ENCODE measurements at places on chromosomes 6 and 20.

GRCh38 chr6:106804346-106805335 lies 169.9 kb downstream of the CD24 start:
- DNase-seq = no peak

DNA sequence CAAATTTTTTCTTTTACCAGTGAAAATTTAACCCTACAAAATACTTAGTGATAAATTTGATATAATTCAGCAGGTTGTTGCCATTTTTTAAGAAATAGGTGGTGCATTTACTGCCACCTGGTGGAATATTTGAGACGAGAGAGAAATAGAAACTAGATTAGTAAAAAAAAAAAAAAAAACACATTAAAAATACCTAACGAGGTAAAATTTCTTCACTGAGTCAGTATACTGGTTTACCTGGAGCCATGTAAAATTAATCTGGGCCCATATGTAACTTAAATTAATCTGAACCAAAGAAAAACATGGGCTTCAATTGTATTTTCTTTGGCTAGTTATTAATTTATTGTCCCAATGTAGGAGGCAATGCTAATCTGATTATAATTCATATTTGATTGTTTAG lies 520.8 kb downstream of the EPM2A start:
- no peak for DNase-seq

- no peak for DNase-seq
Measured at GRCh38 chr6:37685261-37685660, 12.4 kb downstream of the MDGA1 start.

- peak; percentile 66 for DNase-seq
Measured at GRCh38 chr6:11202513-11203305, 29.8 kb downstream of the NEDD9 start.

DNA sequence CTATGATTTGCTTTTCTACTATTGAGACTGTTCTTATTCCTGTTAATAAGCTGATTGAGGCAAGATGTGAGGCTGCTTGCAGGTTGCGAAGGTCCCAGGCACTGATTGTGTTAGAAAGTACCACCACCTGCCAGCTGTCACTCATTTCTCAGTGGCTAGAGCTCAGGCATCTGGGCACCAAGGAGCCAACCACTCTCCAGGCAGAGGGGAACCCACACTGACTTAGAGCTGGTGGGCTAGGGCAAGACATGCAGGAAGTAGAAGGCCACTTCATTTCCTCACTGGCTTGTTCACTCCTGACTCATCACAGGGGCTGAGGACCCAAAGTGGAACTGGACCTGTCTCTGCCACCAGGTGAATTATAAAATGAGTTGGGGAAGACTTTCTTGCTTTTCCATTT lies 7.8 kb upstream of the DLL1 start:
- DNase-seq = no peak

DNA sequence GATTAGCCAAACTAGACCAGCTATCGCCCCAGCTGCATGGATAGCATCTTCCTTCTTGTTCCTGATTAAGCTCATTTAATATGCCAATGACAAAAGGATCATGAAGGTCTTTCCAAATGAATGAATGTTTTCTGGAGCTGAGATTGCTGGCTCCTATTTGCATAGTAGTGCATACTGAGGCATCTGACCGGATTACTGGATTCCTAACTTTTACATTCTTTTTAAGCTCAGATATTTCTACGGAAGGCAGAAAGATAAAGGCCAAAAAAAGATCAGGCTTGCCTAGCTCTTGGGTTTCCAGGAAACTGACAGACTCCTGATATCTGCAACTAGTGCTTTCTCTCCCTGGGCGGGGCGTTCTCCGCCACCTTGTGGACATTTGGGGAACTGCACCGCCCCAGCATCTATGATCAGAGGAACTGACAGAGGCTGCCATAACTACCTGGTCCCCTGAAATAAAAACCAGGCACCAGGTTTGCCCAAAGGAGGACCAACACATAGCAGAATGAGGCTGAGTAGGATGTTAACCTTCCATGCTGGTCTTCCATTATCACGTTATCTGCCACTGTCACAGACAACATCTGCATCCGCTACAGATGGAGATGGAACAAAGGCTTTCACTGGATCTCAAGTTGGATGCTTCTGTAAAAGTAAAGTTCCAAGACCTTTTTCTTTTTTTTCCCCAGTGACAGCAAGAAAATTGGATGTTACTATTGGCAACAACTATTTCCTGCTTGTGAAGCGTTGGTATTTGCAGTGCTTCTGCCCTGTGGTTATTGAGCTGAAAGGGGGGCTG lies 33.2 kb downstream of the NT5E start:
- peak; percentile 59 for DNase-seq

GRCh38 chr6:105619971-105620741 lies 217.3 kb upstream of the PREP start:
- DNase-seq = no peak

GRCh38 chr6:134374491-134375219 lies 56.7 kb upstream of the SGK1 start:
- DNase-seq = no peak

GRCh38 chr20:6434131-6434530 lies 311.3 kb upstream of the FERMT1 start:
- DNase-seq = no peak

DNA sequence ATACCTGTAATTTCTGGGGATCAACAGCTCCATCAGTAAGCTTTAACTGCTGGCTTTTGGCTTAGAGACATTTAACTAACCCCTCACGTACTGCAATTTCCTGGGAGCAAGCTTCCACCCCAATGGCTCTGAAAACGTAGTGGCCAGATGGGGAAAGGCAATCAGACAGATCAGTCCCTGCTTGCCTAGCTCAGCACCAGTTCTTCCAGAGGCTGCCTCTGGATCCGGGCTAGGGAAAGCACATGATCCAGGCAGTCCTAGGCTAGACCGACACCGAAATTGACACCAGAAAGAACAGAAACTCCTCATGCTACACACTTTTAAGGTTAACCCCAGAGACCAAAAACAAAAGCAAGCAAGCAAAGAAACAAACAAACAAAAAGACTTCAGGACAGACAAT lies 13.3 kb downstream of the PREP start:
- DNase-seq = no peak

DNA sequence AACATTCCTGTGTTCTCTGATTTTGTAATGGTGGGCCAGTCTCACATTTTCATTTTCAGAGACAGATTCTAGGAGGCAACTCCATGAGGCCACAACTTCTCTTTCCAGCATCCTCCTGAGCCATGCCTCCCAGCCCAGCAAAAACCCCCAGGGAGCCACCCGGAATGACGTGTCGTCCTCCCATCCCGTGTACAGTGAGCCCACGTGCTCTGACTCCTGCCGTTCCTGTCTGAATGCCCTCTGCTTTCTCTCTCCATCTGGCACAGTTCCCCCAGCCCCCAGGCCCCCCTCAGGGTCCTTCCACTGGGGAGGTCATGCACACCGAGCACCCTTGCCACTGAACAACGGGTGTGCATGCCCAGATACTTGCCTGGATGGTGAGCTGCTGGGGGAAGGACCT lies 38.0 kb downstream of the C20orf203 start:
- no peak for DNase-seq

- peak; percentile 80 for DNase-seq
Measured at GRCh38 chr6:132483779-132484679, 28.9 kb downstream of the STX7 start.

DNA sequence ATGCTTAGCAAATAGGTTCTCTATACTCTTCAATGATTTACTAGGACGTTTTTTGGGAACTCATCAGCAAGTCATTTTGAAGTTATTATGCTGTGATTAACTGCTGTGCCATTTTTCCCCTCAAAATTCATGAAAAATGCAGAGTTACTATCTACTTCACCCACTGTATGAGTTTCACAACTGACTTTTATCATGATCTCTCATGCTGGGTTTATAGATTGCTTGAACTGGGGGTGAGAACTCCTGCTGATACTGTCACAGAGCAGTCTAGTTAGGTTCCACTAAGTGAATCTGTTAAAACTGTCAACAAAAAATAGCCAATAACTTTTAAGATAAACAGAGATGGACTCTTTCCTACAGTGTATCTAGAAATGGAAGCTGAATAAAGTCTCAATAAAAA lies 136.7 kb downstream of the EYS start:
- no peak for DNase-seq

- no peak for DNase-seq
Measured at GRCh38 chr6:14119784-14120183, 2.2 kb downstream of the CD83 start.

DNA sequence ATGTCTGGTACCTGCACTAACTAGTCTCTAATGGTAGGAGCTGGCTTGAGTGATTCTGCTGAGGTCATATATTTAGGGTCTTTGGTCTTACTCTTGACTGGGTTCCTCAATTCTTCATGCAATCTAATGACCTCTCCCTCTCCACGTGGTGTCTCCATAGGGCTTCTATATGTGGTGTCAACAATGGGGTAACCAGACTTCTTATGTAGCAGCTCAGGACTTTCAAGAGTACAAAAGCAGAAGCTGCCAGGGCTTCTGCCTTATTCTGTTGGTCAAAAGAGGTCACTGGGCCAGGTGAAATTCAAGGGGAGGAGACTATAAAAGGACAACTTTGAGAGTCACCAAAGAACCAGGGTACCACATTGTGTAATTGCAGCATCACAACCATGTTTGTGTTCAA lies 54.3 kb downstream of the NUS1 start:
- DNase-seq = no peak

DNA sequence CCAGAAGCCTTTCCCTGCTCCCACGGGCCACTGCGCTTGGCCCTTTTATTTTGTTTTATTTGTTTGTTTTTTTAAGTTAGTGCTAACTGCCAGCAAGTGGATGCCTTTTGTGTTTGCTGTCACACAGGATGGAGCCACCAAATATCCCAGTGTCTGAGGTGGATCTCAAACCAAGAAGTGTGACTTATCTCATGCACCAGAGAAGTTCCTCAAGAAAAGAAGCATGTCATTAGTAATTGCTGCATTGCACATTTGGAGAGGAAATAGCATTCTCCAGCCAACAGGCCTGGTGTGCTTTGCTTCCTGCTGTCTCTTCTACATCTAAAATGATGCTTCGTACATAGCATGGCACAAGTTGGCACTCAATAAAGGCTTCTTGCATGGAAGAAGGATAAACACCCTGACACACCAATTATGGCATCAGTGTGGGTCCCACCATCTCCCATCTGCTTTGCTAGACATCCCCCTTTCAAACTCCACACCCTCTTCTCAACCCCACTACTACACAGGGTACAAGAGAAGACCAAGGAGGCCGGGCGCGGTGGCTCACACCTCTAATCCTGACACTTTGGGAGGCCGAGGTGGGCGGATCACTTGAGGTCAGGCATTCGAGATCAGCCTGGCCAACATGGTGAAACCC lies 1.9 kb upstream of the ATP9A start:
- no peak for DNase-seq

DNA sequence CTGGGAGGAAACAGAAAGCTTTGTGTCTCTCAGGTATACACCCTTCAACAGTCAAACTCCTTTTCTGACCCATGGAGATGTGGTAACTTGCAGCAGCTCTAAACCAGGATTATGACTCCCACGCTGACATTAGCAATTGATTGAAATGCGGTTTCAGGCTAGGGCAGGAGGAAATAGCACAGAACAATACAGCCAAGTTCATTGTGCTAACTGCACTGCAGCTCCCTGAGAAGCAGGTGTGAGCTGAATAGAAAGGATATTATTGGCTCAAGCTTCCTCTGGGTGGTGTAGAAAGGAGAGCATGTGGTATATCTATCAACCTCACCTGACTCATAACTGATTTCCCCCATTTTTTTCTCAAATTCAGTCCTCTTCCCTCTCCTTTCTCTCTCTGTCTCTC lies 612.3 kb upstream of the BTBD3 start:
- no peak for DNase-seq

DNA sequence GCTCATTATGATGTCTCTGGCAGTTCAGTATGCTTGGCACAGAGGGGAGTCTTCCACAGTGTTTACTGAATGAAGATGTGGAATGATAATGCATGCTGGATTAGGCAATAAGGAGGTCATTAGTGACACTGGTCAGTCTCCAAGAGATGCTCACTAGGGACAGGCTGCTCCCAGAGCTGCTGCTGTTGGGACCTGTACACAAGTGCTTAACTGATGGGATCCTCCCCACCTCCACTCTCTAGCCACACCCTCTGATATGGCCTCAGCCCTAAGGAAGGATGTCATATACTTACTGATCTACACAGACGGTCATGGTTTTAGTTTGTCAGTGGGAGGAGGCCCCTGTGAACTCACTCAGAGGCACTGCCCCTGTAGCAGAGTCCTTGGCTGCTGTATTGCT lies 73.4 kb downstream of the MYB start:
- no peak for DNase-seq

DNA sequence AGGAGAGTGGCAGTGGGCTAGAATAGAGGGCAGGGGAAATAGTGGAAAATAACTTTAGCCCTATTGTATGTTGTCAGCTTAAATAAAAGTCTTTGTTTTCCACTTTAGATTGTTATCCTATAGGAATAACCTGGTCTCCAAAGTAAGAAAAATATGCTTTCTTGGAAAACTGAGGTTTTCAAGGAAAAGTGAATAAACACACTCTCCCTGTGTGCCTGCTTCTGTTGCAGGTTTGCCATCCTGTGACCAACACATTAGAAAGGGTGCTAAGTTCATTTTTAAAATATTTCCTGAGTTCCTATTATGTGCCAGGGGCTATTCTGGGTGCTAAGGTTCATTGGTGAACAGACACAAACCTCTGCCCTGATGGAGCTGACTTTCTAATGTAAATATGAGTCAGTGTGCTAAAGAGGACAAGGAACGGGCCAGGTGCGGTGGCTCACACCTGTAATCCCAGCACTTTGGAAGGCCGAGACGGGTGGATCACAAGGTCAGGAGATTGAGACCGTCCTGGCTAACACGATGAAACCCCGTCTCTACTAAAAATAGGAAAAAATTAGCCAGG lies 23.5 kb downstream of the BICRAL start:
- no peak for DNase-seq

DNA sequence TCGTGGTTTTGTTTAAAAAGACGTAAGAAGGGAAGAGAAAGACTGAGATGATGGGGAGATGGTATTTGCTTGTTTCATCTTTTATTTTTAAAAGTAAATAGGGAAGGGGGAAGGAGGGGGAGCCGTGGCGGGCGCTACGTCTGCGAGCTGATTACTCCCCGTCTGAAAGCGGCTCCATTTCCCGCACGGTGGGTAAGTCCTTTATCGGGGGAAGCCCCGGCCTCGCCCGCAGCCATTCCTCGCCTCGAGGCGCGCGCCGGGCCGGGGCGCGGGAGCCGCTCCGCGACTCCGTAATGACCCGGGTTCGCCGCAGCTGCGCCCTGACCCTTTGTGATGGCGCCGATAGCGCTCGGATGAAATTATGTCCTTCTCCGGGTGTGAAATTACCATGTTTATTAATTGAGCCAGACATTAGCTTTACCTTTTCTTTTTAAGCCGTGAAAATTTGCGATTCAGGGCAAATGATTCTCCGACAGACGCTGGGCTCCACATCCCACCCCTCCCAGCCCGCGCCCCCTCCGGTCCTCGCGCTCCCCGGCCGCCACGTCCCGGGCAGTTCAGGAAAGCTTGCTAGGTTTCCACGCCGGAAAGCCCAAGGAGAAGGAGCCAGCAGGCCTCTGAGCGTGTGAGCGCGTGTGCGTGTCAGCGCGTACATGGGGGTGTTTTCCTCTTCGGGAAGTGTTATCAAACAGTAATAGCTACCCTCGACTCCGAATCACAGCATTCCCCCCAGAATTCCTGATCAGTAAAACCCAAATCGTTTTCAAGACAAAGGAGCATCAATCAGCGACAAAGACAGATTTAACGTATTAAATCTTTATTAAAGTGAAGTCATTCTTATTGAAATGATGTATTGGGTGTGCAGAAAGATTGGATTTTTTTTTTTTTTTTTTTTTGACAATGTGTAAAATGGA lies 30.0 kb downstream of the TFAP2A start:
- no peak for DNase-seq

GRCh38 chr6:82740072-82740471 lies 325.6 kb downstream of the UBE3D start:
- no peak for DNase-seq

Data from CD4-positive, alpha-beta T cell (primary cell).